AG10803 (cell line): ENCODE measurements at places on chromosomes 3 and 15.

- peak; percentile 88 for DNase-seq
These were observed 108.8 kb upstream of the MME start for GRCh38 chr3:154971341-154971740.

- DNase-seq: no peak
These were observed 17.2 kb upstream of the EXOG start for GRCh38 chr3:38478901-38479300.

DNA sequence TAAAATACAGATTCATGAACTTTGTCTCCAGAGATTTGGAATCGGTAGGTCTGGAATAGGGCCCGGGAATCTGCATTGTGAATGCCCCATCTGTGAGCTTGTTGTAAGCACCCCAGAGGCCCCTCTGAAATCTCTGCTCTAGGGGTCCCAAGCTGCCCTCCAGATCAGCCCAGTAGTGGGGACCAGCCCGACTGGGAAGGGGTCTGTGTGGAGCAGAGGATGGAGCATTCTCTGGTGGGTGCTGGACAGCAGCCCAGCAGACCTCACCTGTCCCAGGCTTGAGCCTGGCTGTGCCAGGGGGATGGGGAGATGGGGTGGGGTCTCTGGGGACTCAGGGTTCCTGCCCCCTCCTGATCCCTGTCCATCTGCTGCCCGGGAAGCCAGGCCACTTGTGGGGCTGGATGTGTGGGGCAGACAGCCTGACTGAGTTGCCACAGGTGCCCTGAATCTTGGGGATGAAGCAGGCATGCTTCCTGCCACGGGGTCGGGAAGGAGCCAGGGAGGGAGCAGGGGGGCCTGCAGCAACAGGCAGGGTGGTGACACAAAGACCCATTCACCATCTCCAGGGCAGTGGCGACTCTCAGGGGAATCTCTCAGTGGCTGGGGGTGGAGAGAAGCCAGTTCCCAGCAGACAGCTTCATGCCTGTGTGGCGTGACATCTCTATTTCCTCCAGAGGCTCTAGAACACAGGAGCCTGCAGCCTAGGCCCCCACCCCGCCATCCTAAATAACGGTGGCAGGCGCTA, 99.3 kb downstream of the WNT7A start:
- no peak for DNase-seq

DNA sequence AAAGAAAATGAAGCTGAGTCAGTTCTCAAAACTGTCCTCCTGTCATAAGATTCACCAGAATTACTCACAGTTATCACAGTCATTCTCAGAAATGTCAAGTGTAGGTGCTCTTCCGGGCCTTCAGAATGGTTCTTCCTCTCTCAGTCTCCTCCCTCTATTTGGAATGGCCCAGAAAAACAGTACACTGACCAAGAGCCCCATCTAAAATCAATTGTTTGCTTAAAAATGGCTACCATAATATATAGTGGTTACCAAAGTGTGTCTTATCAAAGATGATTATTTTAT, 99.8 kb downstream of the MECOM start:
- DNase-seq: no peak

DNA sequence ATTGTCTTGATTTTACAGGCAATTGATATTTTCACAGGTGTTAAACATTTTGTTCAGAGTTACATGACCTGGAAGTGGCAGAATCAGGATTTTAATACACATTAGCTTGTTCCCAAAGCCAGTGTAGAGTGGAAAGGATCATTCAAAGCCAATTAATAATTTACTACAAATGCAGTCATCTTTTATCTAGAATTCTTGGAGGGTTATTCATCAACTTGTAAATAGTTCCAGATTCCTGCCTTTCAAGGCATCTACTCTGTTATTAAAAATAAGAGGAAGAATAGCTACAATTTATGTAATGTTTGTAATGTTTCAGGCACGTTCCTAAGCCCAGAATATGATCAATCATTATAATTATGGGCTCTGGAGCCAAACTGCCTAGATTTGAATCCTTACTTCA, 358.5 kb downstream of the ZNF385D start:
- peak; percentile 66 for DNase-seq

- DNase-seq: no peak
These were observed 51.3 kb downstream of the TIPARP start for GRCh38 chr3:156725682-156726081.
